Activated naive CD8-positive, alpha-beta T cell treated with anti-CD3 and anti-CD28 coated beads, Interleukin-2, amount 10 ng/mL, durations not matched to agents 7 days and 5 days (primary cell): ENCODE measurements at places on chromosomes 4 and X.

GRCh38 chr4:26241179-26241578 is 79.6 kb upstream of the RBPJ start:
- peaks cover 12% of the 10 kb centered on the region for H3K27me3 ChIP-seq
- H3K4me3 ChIP-seq, result no peak overlapping the region
- H3K36me3 ChIP-seq, result no peaks in the 10 kb centered on the region
- no peak overlapping the region for H3K27ac ChIP-seq
- DNase-seq, result no peak

DNA sequence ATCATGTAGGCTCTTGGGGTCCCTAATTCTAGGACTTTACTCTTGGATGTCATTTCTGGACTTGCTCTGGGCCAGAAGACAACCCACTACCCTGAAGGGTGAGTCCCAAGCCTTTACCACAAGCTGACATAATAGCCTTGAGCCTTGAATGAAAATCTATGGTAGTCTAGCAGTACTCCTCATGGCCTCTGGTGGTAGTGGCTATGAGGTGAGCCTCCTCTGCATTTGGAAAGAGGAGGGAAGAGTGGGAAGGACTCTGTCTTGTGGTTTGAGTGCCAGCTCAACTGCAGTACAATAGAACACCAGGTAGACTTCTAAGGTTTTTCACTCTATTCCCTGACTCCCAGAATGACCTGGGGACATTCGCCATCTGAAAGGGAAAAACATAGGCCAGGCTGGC is 96.5 kb downstream of the DCAF12L1 start:
- H3K27ac ChIP-seq, result no peak overlapping the region
- H3K36me3 ChIP-seq, result no peaks in the 10 kb centered on the region
- no peak for DNase-seq
- no peak overlapping the region for H3K4me3 ChIP-seq

DNA sequence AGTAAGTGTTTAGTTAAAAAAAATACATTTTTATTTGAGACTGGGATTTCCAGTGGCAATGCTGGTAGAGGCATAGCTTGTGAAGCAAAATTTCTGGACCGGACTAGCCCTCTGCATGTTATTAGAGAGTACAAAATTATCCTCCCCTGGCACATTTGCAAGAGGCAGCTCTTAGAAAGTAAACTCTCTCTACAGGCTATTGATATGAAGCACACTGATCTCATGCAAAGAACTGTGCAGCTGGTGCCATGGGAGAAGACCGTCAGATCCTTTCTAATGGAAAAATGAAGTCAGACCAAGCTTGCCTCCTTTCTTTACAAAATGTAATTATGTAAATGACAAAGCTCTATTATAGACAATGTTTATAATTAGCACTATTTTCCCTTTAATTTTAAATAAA is 2717.2 kb downstream of the PCDH7 start:
- DNase-seq, result no peak
- no peaks in the 10 kb centered on the region for H3K4me1 ChIP-seq
- no peak overlapping the region for H3K27ac ChIP-seq
- no peak overlapping the region for H3K4me3 ChIP-seq

GRCh38 chrX:132092439-132093065 is 35.3 kb downstream of the FRMD7 start:
- peaks cover 2% of the 10 kb centered on the region for H3K27me3 ChIP-seq
- H3K27ac ChIP-seq, result no peak overlapping the region
- peak; percentile 23 for DNase-seq
- peaks cover 10% of the 10 kb centered on the region for H3K4me1 ChIP-seq
- H3K36me3 ChIP-seq, result no peaks in the 10 kb centered on the region

DNA sequence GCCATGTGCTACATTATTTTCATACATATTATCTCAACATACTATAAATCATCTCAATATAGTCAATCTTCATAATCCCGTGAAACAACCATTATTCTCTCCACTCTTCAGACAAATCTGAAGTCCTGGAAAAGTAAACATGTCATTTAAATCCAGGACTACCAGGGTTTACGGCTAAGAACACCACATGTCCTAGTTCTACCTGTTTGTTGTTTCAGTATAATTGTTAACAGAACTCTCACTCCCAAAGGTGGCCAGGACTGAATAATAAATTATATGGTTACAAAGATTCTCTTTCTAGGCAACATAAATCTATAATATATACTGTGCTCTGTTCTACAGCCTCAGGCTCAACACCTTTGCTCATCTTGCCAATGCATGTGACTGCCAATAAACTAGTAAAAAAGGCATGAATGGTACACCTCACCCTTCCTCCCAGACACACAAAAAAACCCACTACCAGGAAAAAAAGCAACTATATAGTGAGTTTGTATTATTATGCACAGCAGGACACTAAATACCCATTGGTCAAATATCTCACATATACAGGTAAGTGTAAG is 20.1 kb downstream of the EIF4E start:
- no peak for DNase-seq
- peaks cover 18% of the 10 kb centered on the region for H3K4me1 ChIP-seq
- no peak overlapping the region for H3K4me3 ChIP-seq
- no peak overlapping the region for H3K27ac ChIP-seq
- H3K36me3 ChIP-seq, result peaks cover 24% of the 10 kb centered on the region
- no peaks in the 10 kb centered on the region for H3K27me3 ChIP-seq

- H3K27ac ChIP-seq, result no peak overlapping the region
- no peak for DNase-seq
- no peak overlapping the region for H3K4me3 ChIP-seq
- H3K4me1 ChIP-seq, result no peaks in the 10 kb centered on the region
- no peaks in the 10 kb centered on the region for H3K27me3 ChIP-seq
Observed at GRCh38 chr4:54879576-54879975, 221.8 kb downstream of the KIT start.
